ENCODE measurements at places on chromosomes 3 and 15. TPM values are rescaled to one million over a fixed set of nuclear protein-coding genes. Genes with fewer than 3 reads are reported as not detected.

ABHD5 gene
- total RNA-seq: 30.5 TPM

CPN2 gene
- not detected for total RNA-seq

SLC2A2 gene
- total RNA-seq: not detected

TMC3 gene
- not detected for total RNA-seq

FEZF2 gene
- not detected for total RNA-seq

CCDC39 gene
- 5.1 TPM for total RNA-seq

C3orf20 gene
- total RNA-seq: 0.12 TPM

CTXN2 gene
- not detected for total RNA-seq

SLC12A8 gene
- 9.8 TPM for total RNA-seq

KNSTRN gene
- 16.6 TPM for total RNA-seq

NSMCE3 gene
- 6.2 TPM for total RNA-seq

USP4 gene
- 67.1 TPM for total RNA-seq

DHFR2 gene
- 8.1 TPM for total RNA-seq

FAM81A gene
- 2.4 TPM for total RNA-seq

WDR76 gene
- 6.2 TPM for total RNA-seq

SSUH2 gene
- total RNA-seq: 3.4 TPM

ARHGEF26 gene
- total RNA-seq: 34.8 TPM

PARP15 gene
- total RNA-seq: 4.4 TPM

CACNA2D3 gene
- 2.5 TPM for total RNA-seq

CPLX3 gene
- not detected for total RNA-seq

GRK7 gene
- total RNA-seq: 0.12 TPM

RHOV gene
- total RNA-seq: 2.1 TPM

GOLGA6D gene
- not detected for total RNA-seq

SKOR1 gene
- 0.46 TPM for total RNA-seq

FAM107A gene
- 83.6 TPM for total RNA-seq

ADAMTS7 gene
- 13.1 TPM for total RNA-seq

ERC2 gene
- 1.2 TPM for total RNA-seq

FETUB gene
- total RNA-seq: not detected

CHRNA3 gene
- total RNA-seq: not detected

ZNF620 gene
- 10.7 TPM for total RNA-seq

RPS17 gene
- 1,750 TPM for total RNA-seq
